ENCODE measurements at places on chromosomes 2 and 18. TPM values are rescaled to one million over a fixed set of nuclear protein-coding genes. Genes with fewer than 3 reads are reported as not detected.

The KCNK3 gene
- 0.13 TPM for total RNA-seq

The PPM1B gene
- 31.1 TPM for total RNA-seq

The CPSF3 gene
- total RNA-seq = 62.2 TPM

The MALT1 gene
- 50.6 TPM for total RNA-seq

The ANKRD30BL gene
- total RNA-seq = not detected

The ADCYAP1 gene
- total RNA-seq = not detected

The TGFBRAP1 gene
- total RNA-seq = 37.4 TPM

The PLEKHB2 gene
- 24.9 TPM for total RNA-seq

The TMEM169 gene
- total RNA-seq = 2.7 TPM

The NEURL3 gene
- total RNA-seq = 0.44 TPM

The RSAD2 gene
- total RNA-seq = 0.87 TPM

The REG3G gene
- total RNA-seq = 0.51 TPM

The HRH4 gene
- total RNA-seq = not detected

The GPAT2 gene
- total RNA-seq = not detected

The CWC22 gene
- 22.1 TPM for total RNA-seq

The PCARE gene
- total RNA-seq = 0.08 TPM

The DHRS9 gene
- 0.16 TPM for total RNA-seq

The SCG2 gene
- not detected for total RNA-seq

The DPYSL5 gene
- total RNA-seq = not detected

The NPAS2 gene
- total RNA-seq = 0.13 TPM

The ITGAV gene
- total RNA-seq = 6.8 TPM

The RGPD5 gene
- 14.1 TPM for total RNA-seq

The DCDC2C gene
- not detected for total RNA-seq

The LIPG gene
- 0.18 TPM for total RNA-seq

The SIX3 gene
- total RNA-seq = 0.26 TPM

The FAM110C gene
- not detected for total RNA-seq

The TXNL1 gene
- total RNA-seq = 69.4 TPM

The PPP1R1C gene
- total RNA-seq = not detected

Data from GM12878 (cell line).